ENCODE measurements at places on chromosomes 6 and 20. TPM values are rescaled to one million over a fixed set of nuclear protein-coding genes. Genes with fewer than 3 reads are reported as not detected.

The SLC17A1 gene
- total RNA-seq: not detected

The PLEKHG1 gene
- total RNA-seq: 3.6 TPM

The MOXD1 gene
- not detected for total RNA-seq

The FLRT3 gene
- total RNA-seq: not detected

The ADAT2 gene
- total RNA-seq: 20.2 TPM

The PGM3 gene
- 12.3 TPM for total RNA-seq

DNA sequence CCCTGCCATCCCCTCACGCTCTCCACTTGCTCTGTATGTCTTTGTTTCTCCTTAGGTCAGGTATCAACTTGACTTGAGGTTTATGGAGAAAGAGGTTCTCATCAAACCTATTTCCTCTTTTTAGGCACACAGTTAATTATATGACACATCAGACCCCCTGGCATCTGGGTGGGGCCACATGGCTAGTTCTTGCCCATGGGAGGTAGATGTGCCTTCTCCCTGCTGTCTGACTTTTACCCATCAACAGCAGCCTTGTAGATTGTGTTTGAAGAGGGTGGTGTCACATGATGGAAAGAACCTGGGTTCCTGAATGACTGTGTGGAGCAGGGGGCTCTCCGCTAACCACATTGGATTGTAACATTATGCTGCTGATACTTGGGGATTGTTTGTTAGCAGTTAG lies 7.2 kb upstream of the UQCC2 start:
- no peak overlapping the region for H3K27ac ChIP-seq
- H3K27me3 ChIP-seq: peaks cover 22% of the 10 kb centered on the region
- H3K4me3 ChIP-seq: no peak overlapping the region
- DNase-seq: no peak
- no peaks in the 10 kb centered on the region for H3K36me3 ChIP-seq

GRCh38 chr20:41314386-41314785 lies 3.1 kb downstream of the ZHX3 start:
- DNase-seq: no peak
- H3K4me1 ChIP-seq: peaks cover 26% of the 10 kb centered on the region
- no peak overlapping the region for H3K4me3 ChIP-seq
- H3K27ac ChIP-seq: no peak overlapping the region

- DNase-seq: no peak
- H3K27ac ChIP-seq: no peak overlapping the region
- no peak overlapping the region for H3K4me3 ChIP-seq
- H3K27me3 ChIP-seq: no peaks in the 10 kb centered on the region
- no peaks in the 10 kb centered on the region for H3K4me1 ChIP-seq
- H3K36me3 ChIP-seq: no peaks in the 10 kb centered on the region
These were observed 44.2 kb downstream of the SNAI1 start for GRCh38 chr20:50026746-50027575.

- peak; percentile 43 for DNase-seq
- no peaks in the 10 kb centered on the region for H3K4me1 ChIP-seq
- H3K4me3 ChIP-seq: no peak overlapping the region
- H3K27ac ChIP-seq: no peak overlapping the region
These were observed 18.0 kb upstream of the DEFB129 start for GRCh38 chr20:208942-209566.

GRCh38 chr20:32784369-32785080 lies 22.3 kb downstream of the DNMT3B start:
- DNase-seq: no peak
- no peaks in the 10 kb centered on the region for H3K36me3 ChIP-seq
- no peak overlapping the region for H3K27ac ChIP-seq

GRCh38 chr20:50388733-50389437 lies 121.3 kb upstream of the PTPN1 start:
- H3K4me3 ChIP-seq: no peak overlapping the region
- DNase-seq: no peak
- H3K36me3 ChIP-seq: no peaks in the 10 kb centered on the region
- H3K27me3 ChIP-seq: no peaks in the 10 kb centered on the region
- peaks cover 62% of the 10 kb centered on the region for H3K4me1 ChIP-seq

DNA sequence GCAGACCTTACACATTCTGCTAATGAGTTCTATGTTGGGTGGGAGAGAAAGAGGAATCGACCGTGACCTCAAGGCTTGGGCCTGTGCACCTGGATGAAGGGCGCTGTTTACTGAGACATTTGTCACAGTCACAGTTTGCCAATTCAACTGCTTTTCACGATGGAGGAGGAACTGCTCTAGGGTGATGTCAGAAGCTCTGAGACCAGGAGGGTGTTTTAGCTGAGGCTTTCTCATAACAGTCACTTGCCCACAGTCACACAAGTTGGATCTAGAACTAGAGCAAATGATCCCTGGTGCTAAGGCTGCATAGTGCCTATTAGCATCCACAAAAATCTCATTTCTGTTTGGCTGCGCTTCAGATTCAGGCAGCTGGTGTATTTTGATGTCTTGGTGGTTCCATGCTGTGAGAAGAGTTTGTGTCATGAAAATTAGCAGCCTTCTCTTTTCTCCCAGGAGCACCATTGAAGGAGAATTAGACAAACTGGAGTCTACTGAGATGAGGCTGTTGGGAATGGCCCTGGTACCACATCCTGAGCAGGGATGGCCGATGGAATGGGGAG lies 83.3 kb upstream of the TGM3 start:
- peaks cover 3% of the 10 kb centered on the region for H3K4me1 ChIP-seq
- peaks cover 6% of the 10 kb centered on the region for H3K27me3 ChIP-seq
- H3K4me3 ChIP-seq: no peak overlapping the region
- H3K36me3 ChIP-seq: no peaks in the 10 kb centered on the region
- H3K27ac ChIP-seq: no peak overlapping the region

Measured in activated CD4-positive, alpha-beta T cell treated with anti-CD3 and anti-CD28 coated beads, Interleukin-2, amount 10 ng/mL, durations not matched to agents 7 days and 5 days (primary cell).